ENCODE measurements at places on chromosomes 11 and 22.

GRCh38 chr11:87628957-87629356 lies 546.3 kb downstream of the RAB38 start:
- DNase-seq = no peak

GRCh38 chr11:12376259-12377081 lies 901 bp upstream of the PARVA start:
- no peak for DNase-seq

DNA sequence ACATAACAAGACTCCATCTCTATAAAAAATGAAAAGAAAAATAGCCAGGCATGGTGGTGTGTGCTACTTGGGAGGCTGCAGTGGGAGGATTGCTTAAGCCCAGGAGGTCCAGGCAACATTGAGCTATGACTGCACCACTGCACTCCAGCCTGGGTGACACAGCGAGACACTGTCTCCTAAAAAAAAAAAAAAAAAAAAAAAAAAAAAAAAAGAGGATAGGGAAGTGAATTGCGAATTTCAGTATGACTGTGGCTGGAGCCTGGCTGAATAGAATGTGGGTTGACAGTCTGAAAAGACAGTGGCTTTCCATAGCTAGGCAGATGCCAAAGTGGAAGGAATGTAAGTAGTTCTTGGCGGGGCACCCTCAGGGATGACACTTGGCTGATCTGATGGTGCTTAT lies 6.4 kb upstream of the LDHAL6A start:
- DNase-seq = no peak

DNA sequence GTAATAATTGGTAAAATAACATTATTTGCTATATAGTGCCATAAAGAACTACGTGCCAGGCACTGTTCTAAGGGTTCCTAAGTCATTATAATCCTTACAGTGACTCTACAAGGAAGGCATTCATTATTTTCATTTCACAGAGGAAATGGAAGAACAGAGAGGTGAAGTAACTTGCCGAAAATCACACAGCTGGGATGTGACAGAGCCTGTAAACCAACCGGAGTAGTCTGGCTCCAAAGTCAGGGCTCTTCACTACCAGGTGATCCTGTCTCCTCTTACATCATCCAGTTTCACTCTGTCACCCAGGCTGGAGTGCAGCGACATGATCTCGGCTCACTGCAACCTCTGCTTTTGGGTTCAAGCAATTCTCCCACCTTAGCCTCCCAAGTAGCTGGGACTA lies 59.2 kb upstream of the RBFOX2 start:
- no peak for DNase-seq

DNA sequence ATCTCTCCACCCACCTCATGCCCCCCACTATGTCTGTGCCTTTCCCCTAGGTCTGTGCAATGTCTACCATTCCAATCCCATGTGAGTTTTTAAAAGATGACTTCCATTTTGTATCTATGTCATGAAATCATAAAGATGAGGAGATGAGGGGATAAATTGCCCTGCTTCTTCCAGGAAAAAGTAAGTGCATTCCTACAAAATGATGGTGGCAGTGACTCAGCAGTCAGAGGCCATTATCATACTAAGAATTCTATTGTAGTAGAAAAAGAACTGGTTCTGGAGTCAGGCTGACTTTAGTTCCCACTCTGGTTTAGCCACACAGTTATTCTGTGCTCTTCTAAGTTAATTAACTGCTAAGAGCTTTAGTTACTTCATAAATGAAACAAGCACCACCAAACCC lies 89.6 kb upstream of the API5 start:
- no peak for DNase-seq

GRCh38 chr22:37276776-37277175 lies 5.5 kb upstream of the CYTH4 start:
- DNase-seq = no peak

GRCh38 chr11:107857550-107858216 lies 904 bp downstream of the SLC35F2 start:
- no peak for DNase-seq

DNA sequence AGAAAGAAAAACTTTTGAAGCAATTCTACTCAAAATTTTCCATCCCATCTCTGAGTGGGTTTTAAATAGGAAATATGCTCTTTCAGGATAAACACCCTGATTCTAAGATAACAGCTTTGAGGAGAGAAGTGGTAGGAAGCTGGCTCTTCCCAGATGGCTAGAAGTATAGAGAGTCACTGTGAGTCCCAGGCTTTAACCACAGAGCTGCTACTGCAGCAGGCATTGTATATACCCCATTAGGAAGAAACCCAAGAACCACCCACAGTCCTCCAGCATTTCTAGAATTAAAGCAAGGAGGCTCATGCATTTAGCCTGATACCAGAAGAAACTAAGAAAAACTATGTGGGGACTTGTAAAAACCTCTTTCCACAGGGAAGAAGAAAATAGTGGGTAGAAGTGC lies 1405.6 kb upstream of the TENM4 start:
- no peak for DNase-seq

DNA sequence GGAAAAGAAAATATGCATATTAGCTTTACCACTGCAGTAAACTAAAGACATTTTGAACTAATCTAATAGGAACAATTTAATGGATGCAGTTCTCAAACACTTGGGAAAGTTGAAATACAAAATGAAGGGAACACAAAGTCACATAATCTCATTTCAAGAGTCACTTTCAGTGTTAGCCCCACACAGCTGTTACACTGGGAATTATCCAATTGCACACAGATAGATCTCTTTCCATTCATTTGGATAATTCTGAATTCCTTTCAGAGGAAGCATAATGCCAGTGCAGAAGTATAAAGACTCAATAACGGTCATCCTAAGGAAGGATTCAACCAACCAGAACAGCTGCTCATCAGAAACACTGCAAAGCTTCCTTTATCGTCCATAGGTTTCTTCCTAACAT lies 173.3 kb downstream of the GRIA4 start:
- no peak for DNase-seq

GRCh38 chr11:5690736-5691135 lies 1.1 kb downstream of the TRIM22 start:
- DNase-seq = no peak

- DNase-seq = no peak
Observed at GRCh38 chr22:26712158-26712557, 54.8 kb downstream of the MIAT start.

DNA sequence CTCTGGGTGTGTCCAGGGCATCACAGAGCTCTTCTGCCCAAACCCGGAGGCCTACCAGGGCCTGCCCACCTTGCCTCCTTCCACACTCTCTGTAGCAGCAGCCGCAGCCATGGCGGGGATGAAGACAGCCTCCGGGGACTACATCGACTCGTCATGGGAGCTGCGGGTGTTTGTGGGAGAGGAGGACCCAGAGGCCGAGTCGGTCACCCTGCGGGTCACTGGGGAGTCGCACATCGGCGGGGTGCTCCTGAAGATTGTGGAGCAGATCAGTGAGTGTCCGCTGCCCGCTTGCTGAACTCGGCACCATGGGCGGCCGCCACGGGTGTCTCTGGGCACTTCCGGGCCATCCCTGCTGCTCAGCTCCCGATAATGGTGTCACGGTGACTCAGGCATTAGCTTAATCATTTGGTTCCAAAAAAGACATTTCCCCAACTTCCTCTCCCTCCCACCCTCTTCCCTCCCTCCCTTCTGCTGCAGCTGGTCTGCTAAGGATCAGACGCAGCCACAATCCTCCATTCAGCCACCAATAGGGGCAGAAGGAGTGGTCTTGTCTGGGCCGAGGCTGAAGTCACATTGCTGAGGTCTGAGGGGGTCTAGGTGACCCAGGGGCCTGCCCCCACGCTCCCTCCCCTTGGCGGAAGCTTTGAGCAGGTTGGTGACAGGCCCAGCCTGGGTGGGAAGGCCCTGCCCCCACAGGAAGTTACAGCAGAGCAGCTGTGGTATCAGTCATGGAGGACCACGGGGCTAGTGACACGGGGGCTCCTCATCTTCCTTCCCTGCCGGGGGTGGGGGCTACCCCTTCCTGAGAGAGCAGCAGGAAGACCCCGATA lies 950 bp downstream of the FERMT3 start:
- no peak for DNase-seq

DNA sequence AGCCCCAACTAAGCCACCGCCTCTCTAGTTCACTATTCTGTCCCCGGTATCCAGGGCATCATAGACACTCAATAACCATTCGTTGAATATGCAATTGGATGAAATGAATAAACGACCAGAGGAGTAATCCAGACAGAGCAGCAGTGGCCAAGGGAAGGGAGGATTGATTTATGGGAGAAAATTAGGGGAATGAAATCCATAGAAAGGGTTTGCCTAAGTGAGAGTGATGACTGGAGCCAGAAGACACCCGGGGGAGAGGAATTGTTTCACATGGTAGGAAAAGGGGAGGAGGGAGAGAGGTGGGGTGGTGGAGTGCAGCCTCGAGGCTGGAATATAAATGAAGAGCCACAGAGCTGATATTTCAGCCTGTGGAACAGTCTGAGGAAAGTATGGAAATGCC lies 168.2 kb downstream of the COMMD9 start:
- no peak for DNase-seq

DNA sequence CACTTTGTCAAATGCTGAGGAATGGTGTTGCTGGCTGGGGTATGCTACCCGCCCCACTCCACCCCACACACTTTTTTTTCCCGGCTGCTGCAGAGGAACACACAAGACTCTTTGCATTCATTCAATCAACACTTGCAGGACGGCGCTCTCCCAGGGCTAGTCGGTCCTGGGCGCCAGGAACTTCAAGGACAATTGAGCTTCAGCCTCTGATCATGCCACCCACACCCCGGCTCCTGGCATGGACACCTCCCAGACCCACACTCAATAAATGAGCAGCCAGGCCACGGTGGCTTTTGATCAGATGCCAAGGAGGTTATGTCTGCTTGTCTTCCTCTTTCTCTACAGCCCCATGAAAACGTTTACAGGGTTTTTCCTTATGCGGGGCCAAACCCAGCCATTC lies 19.8 kb downstream of the TPST2 start:
- DNase-seq = no peak

- no peak for DNase-seq
Observed at GRCh38 chr22:49592780-49593501, 234.7 kb downstream of the BRD1 start.

- DNase-seq = no peak
Observed at GRCh38 chr11:123251657-123252344, 56.8 kb upstream of the CLMP start.

DNA sequence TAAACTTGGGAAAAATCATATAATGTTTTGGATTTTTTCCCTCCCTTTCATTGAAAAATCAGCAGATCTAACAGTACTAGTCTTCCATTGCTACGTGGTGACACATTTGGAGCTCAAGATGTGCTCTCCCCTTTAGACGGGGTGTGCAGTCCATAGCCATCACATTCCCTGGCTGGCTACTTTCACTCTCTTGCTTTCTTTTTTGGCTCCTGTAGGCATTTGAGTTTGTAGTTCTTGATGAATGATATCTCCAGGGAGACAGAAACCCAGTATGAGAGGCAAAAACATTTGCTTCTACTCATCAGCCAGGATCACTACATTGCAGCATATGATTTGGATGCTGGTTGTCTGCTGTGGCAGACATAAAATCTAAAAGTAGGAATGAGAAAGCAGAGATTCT lies 12.1 kb downstream of the CCDC81 start:
- no peak for DNase-seq

- no peak for DNase-seq
Observed at GRCh38 chr11:112769584-112769983, 191.6 kb upstream of the NCAM1 start.

- DNase-seq = no peak
Observed at GRCh38 chr11:131918663-131919062, 548.2 kb downstream of the NTM start.

GRCh38 chr11:104003491-104003890 lies 32.9 kb upstream of the DDI1 start:
- DNase-seq = no peak

- DNase-seq = no peak
Observed at GRCh38 chr11:107044503-107044902, 26.2 kb upstream of the GUCY1A2 start.

DNA sequence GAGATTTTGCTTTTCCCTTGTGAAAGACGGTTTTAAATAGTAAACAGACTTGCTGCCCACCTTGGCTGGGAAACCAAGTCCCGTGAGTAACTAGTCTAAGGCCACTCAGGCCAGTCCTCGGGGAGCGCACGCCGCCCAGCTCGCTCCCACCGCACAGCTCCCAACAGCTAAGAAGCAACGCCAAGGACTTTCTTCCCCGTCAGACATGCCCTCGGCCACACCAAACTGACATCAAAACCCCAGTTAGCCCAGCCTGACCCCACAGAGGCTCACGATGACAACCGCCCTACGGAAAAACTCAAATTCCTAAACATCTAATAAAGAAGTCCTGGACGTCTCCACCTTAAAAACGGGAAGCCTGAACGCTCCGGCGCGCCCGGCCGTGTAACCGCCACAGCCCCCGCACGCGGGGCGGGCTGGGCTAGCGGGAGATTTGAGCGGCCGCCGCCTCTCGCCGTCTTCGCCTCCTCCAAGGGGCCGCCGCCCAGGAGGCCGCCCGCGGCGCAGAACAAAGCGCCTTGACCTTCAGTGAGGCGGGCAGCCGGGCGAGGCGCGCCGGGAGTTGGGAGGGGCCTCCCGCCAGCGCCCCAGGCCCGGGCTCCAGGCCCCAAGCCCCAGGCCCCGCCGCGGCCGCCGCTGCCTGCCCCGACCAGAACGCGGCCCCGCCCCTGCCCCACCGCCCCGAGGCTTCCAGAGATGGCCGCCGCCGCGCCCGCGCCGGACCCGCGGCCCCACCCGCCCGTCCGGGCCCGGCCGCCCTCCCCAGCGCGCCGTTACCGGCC lies 486 bp downstream of the NAP1L4 start:
- DNase-seq = no peak

DNA sequence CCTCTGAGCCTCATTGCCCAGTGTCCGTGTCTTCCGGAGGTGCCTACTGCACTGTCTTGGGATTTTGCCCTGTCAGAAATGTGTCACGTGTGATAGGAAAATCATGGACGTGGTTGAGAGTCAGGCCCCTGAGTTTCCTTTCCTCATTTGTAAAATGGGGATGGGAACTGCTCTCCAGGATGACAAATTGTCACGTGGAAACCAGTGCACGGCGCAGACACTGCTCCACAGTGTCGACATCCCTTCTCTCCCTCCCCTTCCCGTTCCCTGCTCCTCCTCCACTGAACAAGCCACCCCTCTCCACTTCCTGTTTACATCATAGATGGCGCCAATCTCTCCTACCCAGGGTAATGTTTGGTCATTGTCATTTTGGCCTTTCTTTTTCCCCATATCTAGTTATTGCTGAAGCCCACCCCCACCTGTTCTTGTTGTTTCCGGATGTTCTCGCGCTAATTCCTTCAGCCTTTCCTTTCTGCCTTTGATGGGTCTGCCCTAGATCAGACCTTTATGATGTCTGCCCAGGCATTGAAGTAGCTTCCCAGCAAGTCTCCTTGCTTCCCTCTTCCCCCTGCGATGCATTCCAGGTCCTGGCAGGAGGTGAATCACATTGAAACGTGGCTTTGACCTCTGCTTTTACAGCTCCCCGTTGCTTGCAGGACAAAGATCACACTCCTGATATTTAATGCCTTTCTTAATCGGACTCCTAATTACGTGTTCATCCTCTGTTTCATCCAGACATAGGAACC lies 91.8 kb downstream of the TBC1D22A start:
- no peak for DNase-seq

- DNase-seq = no peak
Observed at GRCh38 chr11:66530927-66531709, 14.7 kb downstream of the ZDHHC24 start.

- no peak for DNase-seq
Observed at GRCh38 chr11:78380615-78381051, 37.0 kb downstream of the GAB2 start.

GRCh38 chr22:40703736-40704135 lies 24.5 kb downstream of the MCHR1 start:
- no peak for DNase-seq

Measured in SHP77 treated with DMSO at 0.1 percent for 48 hours (cell line).